Kasumi-1 (cell line): ENCODE measurements at places on chromosomes 6 and 20.
A peak's percentile ranks its signal among the peaks of the same experiment; 100 is the strongest.

DNA sequence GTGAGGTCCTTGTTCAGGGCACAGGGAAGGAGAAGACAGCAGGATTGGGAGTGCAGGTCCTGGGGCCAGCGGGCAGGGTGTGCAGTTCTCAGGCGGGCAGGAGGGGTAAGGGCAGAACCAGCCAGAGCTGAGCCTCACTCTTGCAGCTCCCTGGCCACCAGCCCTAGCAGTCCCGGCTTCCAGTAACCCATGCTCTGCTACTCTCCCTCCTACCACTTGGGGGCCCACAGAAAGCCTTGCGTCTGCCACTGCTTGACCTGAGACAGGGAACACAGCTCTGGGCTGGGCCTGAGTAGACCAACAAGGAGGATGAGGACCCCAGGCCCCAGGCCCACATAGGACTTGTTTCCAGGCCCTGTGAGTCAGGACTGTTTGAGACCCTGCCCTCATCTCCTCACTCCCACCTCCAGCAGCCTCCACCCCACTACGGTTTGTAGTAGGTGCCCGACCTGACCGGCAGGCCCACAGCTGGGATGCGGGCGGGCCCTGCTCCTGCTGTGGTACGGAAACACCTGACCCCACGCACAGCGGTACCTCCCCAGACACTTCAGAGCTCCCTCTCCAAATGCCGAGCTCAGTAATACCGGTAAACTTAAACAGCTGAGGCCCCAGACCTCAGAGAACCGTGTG, 39.2 kb downstream of the KCNK5 start:
- DNase-seq, result peak; percentile 37

DNA sequence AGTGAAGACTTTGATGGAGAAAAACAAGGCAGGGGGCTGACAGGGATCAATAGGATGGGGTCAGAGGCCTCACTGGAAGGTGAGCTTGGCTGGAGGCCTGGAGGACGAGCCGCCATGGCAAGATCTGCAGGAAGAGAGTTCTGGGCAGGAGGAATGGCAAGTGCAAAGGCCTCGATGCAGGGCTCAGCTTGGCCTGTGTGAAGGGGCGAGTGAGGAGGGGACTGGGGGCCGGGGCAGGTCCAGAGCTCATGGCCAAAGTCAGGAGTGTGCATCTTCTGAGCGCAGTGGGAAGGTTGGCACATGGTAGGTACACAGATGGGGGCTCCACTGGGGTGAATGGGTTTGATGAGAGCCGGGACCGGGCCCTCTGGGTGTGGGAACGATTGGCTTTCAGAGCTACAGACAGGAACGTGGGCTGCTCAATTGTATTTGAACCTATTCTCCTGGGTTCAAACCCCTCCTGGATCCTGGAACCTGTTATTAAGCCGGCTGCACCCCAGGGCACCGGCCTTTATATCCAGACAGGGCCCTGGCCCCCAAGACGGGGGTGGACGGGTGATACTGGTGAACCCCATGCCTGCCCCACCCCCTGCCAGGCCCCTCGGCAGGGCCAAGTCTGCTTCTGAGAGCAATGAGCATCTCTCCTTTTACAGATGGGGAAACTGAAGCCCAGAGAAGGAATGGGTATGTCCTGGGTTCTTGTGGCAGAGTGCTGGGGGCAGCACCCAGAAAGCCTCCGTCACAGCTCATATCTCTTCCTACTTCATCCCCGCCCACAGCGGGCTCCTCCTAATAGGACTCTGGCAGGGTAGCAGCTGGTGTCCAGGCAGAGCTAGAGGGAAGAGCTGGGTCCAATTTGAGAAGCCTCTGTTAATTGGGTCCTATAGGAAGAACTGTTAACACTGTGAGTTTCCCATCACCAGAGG, 106.1 kb downstream of the CEBPB start:
- DNase-seq, result no peak

- DNase-seq, result no peak
These were observed 688 bp downstream of the COMMD7 start for GRCh38 chr20:32742322-32743236.

- DNase-seq, result no peak
These were observed 366.5 kb downstream of the FOXA2 start for GRCh38 chr20:22217712-22218352.

- no peak for DNase-seq
These were observed 379.7 kb upstream of the PTCHD4 start for GRCh38 chr6:48490658-48491057.

DNA sequence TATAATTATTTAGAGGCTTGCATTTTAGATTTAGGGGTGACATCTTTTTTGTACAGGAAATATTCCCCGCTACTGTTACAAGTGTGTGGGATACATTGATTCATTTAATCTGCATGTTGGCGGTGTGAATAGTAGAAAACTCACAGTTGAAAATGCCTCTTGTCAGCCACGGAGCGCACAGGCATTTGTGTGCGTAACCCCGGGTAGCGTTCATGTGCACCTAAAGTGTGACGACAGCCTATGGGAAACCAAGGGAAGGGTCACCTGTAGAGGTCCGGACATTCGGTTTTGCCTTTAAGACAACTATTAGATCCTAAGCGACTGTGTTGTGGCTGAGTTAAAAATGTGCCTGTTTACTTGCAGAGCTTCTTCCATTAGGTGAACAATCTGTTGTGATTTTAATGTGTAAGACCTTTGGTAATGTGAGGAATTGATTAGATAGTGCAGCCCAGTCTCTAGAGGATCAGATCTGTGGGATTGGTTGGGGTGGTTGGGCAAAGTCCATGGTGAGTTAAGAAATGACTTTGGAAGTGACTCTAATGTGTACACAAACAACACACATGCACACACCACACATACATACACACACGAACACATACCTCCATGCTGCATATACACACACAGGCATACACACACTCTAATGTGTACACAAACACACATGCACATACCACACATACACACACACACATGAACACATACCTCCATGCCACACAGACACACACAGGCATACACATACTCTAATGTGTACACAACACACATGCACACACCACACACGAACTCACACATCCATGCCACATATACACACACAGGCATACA, 15.7 kb downstream of the ERMARD start:
- no peak for DNase-seq

- no peak for DNase-seq
These were observed 104.3 kb downstream of the ADGRG6 start for GRCh38 chr6:142406131-142406530.

- no peak for DNase-seq
These were observed 263.4 kb downstream of the NKAIN2 start for GRCh38 chr6:124066946-124067552.

GRCh38 chr6:159429433-159429832, 260.2 kb downstream of the FNDC1 start:
- no peak for DNase-seq

DNA sequence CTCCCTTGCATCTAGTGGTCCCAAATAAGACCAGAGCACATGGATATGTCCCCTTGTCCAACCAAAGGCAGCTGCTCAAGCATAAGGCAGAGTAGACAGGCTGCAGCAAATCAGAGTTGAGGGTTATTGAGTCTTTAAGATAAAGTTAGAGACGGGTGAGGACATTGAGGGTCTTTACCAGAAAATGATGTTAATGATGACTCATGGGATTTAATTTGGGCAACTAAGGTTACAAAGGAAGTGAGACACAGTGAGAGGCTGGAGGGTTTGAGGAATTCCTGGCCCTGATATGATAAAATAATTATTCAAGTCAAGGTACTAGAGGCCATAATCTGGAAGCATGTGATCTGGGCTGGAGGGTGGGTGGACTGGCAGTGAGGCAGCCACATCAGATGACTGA, 133.6 kb downstream of the ALDH8A1 start:
- no peak for DNase-seq

DNA sequence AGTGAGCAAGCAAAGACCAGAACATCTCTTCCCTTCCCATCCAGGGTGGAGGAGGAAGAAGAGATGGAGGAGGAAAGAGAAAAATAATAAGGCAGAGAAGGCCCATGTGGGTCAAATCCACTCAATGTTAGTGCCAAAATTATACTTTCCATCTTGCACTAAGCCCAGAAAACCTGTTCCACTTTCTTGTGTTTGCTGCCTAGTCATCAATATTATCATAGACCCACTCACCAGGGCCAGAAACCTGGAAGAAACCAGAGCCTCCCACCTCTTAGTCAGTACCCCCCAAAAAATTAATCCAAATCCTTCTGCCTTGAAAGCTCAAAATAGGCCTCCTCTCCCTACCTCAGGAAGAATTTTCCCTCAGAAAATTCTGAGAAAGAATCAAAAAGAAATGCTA, 171.1 kb downstream of the SOD2 start:
- DNase-seq, result no peak

- no peak for DNase-seq
These were observed 14.4 kb upstream of the TMEM242 start for GRCh38 chr6:157337751-157338150.

GRCh38 chr6:26161322-26161721, 74.1 kb downstream of the HFE start:
- no peak for DNase-seq

- no peak for DNase-seq
These were observed 5.1 kb downstream of the ARFGAP1 start for GRCh38 chr20:63277466-63278272.

- DNase-seq, result no peak
These were observed 8.7 kb upstream of the TENT5A start for GRCh38 chr6:81761197-81761596.

GRCh38 chr6:165118736-165119135, 190.7 kb downstream of the C6orf118 start:
- no peak for DNase-seq

GRCh38 chr6:49264909-49265308, 198.1 kb downstream of the MMUT start:
- no peak for DNase-seq

- DNase-seq, result no peak
These were observed 1.4 kb downstream of the NCR2 start for GRCh38 chr6:41336824-41337223.

DNA sequence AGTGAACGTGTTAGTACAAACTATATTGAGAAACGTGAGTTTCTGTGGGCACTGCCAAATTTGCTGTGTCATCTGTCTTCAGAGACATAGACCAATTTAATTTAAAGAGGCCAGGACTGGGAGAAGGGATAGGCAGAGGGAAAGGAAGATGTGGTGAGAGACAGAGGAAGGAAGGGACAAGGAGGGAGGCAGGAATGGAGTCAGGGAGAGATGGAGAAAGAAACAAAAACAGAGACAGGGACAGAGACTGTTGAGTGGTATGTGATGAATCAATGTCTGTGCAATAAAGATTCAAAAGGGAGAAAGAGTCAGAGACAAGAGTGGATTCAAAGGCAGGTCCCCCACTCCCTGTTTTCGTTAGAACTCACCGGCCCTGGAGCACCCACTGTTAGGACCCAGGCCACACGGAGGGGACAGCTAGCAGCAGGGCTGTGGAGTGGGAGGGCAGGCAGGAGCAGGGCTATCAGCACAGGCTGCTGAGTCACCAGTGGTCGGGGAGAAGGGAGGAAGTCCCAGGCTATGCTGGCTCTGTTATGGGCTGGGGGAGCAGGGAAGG, 51.6 kb upstream of the CHD6 start:
- no peak for DNase-seq

GRCh38 chr6:144594585-144594984, 309.4 kb downstream of the UTRN start:
- peak; percentile 8 for DNase-seq

- peak; percentile 58 for DNase-seq
These were observed 29.0 kb downstream of the HNF4A start for GRCh38 chr20:44384423-44385027.

DNA sequence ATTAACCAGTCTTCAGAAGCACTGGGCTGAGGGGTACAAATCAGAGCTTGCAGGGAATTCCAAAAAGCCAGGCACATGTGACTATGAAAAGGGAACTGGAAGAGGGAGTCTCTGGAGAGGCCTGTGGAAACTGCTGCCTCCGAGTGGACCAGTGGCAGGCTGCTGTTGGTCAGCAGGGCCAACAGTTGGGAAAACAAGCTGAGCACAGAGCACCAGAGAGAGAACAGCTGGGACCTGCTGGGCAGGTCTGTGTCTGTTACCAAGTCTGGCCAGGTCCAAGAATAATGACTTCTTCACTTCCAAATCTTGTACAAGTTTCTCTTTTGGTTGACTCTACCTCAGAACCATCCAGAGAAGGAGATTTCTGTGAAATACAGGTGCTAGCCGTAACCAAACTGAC, 81.4 kb downstream of the LIN28B start:
- no peak for DNase-seq

GRCh38 chr6:30163090-30163917, at the start of gene TRIM15:
TRIM15 (plus strand) TSS chr6:30163546; CDS start chr6:30163685, 139 bp downstream.
- DNase-seq, result no peak

- peak; percentile 28 for DNase-seq
These were observed 12.9 kb upstream of the ZNF343 start for GRCh38 chr20:2521369-2522305.

DNA sequence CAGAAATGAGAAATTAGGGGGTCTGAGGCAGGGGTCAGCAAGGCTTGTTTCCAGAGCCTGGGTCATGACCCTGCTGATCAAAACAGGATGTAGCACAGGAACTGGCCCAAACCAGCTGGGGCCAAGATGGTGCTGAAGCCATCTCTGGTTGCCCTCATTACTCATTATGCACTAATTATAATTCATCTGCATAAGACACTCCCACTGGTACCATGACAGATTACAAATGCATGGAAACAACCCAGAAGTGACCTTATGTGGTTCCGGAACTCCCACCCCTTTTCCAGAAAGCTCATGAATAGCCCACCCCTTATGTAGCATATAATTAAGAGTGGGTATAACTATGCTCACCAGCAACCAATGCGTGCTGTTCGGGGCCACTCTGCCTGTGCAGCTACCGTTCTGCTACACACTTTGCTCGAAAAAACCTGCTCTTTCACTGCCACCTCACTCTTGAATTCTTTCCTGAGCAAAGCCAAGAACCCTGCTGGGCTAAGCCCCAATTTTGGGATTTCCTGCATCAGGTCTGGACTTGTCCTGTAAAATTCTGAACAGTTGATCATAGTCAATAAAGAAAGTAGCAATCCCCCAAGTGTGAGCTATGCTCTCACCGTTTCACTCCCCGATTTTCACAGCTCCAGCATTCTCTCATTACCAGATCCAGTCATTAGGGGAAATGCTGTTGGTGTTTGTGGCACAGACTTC, 122.3 kb downstream of the WDR27 start:
- DNase-seq, result no peak

DNA sequence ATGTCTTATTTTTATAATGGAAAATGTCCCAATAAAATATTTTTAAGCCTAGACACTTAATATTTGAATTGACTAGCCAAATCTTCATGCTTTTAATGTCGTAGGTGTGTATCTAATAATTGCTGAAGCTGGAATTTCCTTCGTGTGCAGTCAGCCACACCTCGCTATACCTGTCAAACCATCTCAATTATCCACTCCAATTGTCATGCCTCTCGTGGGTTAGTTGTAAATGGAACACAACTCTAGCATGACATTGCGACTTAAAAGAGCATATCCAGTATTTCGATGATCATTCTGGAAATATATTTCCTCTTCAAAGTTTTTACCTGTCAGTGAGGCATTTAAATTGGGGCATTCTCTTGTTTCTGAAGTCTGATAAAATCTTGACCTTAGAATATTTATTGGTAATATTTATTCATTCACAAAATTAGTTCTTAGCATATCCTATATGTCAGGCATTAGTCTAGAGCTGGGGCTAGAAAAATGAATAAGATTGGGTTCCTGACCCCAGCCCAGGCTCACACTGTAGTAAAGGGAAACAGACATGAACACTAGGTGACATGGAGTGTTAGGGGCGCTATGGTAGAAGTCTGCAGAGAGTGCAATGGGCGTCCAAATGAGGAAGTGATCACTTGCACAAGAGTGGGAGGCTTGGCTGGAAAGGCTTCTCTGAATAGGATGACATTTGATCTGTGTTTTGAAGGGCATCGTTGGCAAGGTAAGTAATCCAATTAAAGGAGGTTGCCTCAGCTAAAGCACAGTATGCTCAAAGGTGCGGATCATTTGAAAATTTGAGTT, 11.0 kb upstream of the CFAP206 start:
- DNase-seq, result peak; percentile 93

GRCh38 chr20:62991863-62992262, 14.9 kb downstream of the BHLHE23 start:
- DNase-seq, result no peak
